GOT3 (cell line): ENCODE measurements at places on chromosomes 3 and 15.

GRCh38 chr3:15905041-15905440, 107.3 kb upstream of the ANKRD28 start:
- no peak for DNase-seq

DNA sequence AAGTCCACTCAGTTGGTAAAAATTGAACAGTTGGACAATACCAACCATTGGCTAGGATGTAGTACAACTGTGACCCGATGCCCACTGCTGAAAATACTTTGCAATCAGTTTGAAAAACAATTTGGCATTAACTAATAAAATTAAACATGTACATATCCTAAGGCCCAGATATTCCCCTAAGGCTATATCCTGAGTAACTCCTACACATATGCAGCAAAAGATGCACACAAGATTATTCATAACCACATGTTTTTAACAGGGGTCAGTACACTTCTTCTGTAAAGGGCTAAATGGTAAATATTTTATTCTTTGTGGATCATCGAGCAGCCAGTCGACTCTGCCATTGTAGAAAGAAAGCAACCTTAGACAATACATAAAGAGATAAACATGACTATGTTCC, 116.3 kb downstream of the MEX3B start:
- no peak for DNase-seq

DNA sequence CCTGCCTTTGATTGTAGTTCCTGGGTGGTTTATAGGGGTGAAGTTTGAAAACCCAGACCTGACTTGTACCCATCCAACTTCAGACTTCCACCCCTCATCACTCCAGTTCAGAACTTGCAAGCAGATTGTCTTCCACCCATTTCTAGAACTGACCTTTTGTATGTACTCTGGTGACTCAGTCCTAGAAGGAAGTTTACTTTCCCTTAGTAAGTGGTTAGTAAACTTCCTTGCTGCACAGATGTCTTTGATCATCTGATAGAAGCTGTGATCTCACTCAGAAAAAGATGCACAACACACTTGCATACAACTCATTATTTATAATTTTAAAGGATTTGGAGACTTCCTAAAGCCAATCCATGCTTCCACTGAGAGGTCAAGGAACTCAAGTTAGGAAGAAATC, 368.0 kb downstream of the MFSD1 start:
- DNase-seq: no peak

- no peak for DNase-seq
Measured at GRCh38 chr15:26358708-26359107, 414.2 kb downstream of the GABRB3 start.

GRCh38 chr3:101635345-101635744, 41.6 kb downstream of the ZBTB11 start:
- DNase-seq: no peak

DNA sequence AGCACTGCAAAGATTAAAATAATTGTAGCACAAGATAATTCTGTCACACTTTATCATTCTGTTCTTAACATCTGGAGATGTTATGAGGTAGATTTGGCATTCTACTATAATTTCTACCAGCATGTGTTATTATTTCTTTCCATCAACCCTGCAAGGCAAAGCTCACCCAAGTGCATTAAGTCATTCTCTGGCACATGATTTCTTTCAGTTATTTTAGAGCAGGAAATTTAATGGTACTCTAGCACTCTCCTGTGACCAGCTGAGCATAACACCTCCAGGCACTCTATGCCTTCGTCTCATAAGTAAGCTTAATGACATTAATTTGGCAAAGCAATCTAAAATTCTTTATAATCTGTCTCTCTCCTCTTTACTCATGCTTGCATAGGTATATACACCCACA, 300.2 kb upstream of the GPR149 start:
- no peak for DNase-seq

DNA sequence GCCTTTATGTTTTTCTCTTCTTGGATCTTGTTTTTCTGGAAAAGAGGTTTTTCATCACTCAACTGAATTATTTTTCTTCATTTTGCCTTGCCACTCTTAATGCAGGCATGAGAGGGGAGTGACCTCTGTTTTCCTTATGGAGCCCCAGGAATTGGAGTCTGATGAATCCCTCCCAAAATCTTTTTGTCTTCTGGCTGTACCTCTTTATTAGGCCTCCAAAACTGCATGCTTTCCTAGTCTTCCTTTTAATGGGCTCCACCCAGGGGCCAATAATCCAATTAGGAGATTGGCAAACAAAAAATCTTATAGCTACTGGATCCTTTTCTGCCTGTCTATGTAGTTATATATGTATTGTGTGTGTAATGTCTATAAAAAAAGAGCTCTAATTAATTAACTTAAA, 192.4 kb upstream of the PEX5L start:
- DNase-seq: no peak

DNA sequence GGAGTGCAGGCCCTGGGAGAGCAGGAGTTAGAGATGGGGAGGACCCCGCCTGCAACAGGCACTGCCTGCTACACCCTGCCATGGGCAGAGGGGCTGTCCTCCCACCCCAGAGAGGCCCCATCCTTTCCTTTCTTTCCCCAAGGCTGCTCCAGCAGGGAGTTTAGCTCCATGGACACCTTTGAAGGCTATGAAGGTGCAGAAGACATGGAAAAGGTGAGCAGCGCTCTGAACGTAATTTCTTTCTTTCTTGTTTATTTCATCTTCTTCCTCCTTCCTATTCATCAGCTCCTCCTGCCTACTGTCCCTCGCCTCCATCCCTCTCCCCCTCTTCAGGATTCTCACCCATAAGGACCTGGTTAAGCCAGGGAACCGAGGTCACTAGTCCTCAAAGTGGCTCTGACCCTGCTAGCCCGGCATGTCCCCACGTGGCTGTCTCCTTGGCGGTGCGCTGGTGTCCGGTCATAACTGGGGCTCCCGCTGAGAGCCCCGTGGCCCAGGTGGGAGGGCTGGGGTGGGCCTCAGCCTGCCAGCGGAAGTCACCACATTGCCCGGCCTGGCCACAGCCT, 16.0 kb upstream of the ADIPOQ start:
- DNase-seq: no peak

DNA sequence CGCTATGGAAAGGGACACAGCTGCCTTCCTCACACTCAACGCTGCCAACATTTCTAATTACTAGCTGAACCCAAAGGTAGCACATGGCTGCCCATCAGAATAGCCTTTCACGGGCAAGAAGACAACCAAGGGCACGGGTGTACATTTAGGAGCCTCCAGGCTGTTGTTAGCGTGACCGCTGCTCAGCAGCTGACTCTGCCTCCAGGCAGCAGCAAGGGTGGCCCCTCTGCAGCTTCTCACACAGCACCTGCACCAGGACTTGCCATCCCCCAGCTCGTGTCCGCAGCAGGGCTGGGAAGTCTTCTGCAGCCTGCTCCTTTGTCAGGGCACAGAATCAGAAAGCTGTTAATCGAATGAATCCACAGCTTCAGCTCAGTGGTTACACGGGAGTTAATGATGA, 146.8 kb downstream of the ADAMTS17 start:
- DNase-seq: no peak

- DNase-seq: no peak
Measured at GRCh38 chr3:59339818-59340217, 290.0 kb upstream of the CFAP20DC start.

DNA sequence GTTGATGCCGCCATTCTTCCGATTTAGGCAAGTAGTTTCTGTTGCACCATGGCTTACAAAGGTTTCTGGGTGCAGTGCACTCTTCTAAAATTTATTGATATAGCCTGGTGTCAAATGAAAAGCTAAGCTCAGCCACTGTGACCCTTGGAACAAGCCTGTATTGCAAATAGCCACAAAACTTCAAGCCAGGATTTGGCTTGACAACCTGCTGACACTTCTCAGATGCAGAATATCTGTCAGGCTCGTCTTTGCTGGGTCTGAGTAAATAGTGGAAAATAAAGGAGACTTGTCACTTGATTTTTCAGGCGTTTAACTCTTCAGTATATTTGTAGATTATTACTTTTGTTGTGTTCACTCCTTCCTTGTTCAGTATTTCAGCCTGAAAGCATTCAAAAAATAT, 871.8 kb downstream of the OTOL1 start:
- DNase-seq: no peak

DNA sequence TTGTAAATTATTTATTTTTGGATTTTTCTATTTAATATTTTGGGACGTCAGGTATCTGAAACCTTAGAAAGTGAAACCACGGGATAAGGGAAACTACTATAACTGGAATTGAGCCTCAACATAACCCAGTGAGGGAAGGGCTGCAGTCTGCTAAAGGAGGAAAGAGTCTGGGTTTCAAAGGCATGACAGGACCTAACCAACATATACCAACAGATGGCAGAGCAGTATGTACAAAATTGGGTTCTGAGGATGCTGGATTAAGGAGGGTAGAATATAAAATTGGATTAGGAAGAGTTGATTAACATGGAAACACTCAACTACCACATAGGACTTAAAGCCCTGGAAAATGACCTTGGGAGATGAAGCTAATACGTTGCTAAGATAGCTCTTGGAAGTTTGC, 603.5 kb downstream of the MECOM start:
- no peak for DNase-seq

DNA sequence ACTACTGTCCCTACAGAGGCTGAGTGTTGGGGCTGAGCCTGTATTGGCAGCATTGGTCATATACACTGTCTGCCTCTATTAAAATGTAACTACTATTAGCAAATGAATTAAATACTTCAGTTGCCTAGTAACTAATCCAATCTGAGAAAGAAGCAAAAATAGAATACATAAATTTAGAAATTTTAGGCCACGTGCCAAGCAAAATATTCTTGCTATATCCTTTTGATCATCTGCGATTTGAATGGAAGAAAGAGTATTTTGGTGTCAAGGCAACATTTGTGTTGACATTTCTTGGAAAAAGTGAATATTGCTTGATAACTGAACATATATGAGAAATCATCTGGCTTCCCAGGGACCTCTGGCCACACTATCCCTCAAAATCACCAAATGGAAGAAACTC, 148.2 kb upstream of the TOPAZ1 start:
- no peak for DNase-seq

GRCh38 chr15:58212909-58213526, 74.8 kb downstream of the AQP9 start:
- DNase-seq: no peak

GRCh38 chr3:47057212-47057671, 77.8 kb downstream of the NBEAL2 start:
- no peak for DNase-seq
